Common myeloid progenitor, CD34-positive (primary cell): ENCODE measurements at places on chromosomes 1 and 21.

GRCh38 chr21:46189959-46190490, 5.8 kb upstream of the SPATC1L start:
- DNase-seq, result no peak

- DNase-seq, result no peak
Measured at GRCh38 chr1:232917053-232917452, 33.4 kb upstream of the NTPCR start.

DNA sequence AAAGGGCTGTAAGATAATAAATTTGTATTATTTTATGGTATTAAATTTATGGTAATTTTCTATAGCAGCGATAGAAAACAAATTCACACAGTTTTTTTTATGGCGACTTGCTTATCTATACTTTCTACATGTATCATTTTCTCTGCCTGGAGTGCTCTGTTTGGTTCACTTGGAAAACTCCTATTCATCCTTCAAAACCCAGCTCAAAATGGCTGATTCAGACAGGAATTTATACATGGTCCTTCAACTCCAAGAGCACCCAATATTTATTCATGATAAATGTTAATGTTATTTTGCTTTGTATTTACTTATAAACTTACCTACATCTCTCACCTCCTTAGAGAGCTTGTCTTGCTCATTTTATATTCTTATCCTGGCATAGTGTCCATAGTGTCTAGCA, 55.6 kb upstream of the SSX2IP start:
- no peak for DNase-seq

GRCh38 chr1:114224196-114224907, 70.7 kb upstream of the SYT6 start:
- no peak for DNase-seq

GRCh38 chr1:207345644-207346477, 24.4 kb downstream of the CD55 start:
- DNase-seq, result no peak
